ENCODE measurements at places on chromosomes 3 and 15. TPM values are rescaled to one million over a fixed set of nuclear protein-coding genes. Genes with fewer than 3 reads are reported as not detected.

DNA sequence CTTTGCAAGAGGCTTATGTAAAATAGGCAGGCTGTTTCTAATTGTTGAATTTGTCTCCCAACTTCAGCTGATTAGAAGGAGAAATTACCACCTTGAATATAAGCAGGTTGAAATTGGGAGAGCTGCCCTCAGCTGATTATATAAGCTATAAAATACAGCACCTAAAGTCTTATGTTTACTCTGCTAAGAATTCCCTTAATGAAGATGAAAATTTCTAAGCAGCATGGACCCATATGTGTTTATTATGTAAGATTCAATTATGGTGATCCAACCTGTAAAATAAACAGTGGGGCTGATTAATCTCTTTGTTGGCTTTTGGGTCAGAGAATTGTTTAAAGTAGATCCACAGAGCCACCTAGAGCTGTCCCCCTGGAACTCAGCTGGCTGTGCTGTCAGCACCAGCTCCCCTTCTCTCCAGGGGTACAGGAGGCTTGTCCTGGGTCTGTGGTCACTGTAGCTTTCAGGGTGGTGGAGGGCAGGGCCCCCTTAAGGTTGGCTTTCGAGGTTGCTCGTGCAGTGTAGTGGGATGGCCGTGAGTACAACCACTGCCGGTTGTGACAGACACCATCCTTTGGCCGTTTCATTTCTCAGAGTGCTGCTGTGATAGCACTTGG is 9.5 kb downstream of the SLCO3A1 start:
- no peak for DNase-seq

DNA sequence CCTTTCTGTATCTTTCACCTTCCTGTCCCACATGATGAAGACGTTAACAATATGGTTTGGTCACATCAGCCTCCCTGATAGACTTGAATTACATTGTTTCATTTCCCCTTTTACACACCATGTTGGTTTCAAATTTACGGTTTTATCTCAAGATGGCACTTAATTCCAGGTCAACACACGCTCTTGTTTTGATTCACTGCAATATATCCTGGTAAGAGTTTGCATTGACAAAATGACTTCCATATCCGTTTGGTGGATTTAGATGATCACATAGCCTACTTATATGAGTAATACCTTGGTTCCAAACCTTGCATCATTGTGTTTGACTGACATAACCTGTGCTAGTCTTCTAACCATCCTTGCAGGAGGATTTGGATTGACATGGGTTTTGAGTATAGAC is 499.4 kb downstream of the ROBO1 start:
- DNase-seq: no peak

DNA sequence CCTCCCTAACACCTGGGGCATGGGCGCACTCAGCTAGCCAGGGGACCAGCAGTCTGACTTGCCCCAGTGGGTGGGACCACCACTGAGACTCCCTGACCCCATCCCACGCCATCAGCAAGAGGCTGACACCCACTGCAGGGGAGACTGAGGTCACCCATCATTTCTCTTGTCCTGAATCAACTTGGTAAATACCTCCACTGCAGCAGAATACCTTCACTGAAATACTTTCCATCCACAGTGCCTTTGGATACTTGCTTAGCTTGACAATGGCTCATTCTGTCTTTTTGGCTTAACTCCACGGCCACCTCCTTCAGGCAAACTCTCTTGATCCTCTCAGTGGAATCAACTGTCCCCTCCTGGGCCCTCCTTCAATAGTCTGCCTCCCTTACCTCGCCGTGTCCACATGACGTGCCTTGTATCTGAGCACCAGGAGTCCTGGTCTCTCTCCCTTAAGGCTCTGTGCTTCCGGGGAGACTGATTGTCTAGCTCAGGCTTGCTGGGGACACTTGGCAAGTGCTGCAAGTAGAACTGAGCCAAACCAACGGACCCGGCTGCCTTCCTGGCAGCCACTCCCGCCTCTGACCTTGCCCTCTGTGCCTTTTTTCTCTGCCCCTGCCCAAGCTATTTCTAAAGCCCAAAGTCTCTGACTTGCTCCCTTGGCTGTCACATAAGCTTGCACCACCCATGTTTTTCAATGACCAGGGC is 119.1 kb downstream of the ADCY5 start:
- DNase-seq: no peak

GRCh38 chr3:126351086-126351770 is 6.0 kb downstream of the KLF15 start:
- no peak for DNase-seq

DNA sequence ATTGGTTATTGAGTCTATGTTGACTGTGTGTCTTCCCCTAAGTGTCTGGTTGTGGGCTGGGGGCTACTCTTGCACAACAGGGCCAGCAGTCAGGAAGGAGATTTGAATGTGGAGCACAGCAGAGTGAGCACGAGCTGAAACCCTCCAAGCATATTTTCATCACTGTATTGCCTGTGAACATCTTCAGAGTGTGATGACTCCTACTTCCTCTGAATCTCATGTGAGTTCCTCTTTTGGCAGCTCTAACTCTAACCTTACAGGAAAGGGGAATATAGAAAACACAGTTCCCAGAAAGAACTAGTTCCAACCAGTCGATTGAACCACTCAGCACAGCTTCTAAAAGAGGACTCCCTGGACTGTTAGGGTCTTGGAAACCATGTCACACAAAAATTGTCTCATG is 211.6 kb downstream of the RAP2B start:
- no peak for DNase-seq

- DNase-seq: no peak
These were observed 168.5 kb upstream of the NSMCE3 start for GRCh38 chr15:29437888-29438702.

GRCh38 chr3:184598574-184598927 is 37.0 kb downstream of the EPHB3 start:
- no peak for DNase-seq

GRCh38 chr3:126998728-126999127 is 15.8 kb downstream of the PLXNA1 start:
- DNase-seq: no peak

DNA sequence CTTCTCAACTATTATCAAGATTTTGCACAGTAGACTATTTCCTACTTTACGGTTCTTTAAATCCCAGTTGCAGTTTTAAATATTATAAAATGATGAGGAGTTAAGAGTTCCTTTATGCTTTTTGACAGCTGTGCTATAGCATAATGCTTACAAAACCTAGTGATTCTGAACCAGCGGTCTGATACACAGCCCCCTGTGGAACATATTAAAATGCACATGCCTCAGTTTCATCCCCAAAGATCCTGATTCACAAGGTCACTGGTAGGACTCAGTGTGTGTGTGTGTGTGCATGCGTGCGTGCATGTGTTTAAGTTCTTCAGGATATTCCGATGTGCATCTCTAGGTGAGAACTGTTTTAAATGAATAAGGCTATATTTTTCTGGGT is 330.1 kb upstream of the TPM1 start:
- DNase-seq: no peak

- no peak for DNase-seq
These were observed 32.2 kb downstream of the NECTIN3 start for GRCh38 chr3:111103807-111104206.

GRCh38 chr3:58946875-58947274 is 103.0 kb downstream of the CFAP20DC start:
- DNase-seq: no peak

DNA sequence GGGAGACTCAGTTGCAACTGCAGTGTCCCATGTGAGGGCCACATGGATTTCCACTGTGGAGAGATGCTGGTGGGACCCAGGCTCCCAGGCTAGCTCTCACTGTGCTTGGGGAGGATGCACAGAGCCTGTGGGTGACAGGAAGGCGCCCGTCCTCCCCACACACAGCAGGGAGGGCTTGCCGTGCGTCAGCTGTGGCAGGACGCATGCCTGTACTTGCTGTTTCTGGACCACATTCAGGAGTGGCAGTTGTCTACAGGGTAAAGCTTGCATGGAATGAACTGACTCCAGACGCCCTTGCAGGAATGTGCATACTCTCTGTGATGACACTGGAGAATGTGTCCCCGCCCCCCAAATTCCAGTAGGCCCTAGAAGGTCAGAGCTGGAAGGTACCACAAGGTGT is 63.8 kb upstream of the SNRPA1 start:
- no peak for DNase-seq

DNA sequence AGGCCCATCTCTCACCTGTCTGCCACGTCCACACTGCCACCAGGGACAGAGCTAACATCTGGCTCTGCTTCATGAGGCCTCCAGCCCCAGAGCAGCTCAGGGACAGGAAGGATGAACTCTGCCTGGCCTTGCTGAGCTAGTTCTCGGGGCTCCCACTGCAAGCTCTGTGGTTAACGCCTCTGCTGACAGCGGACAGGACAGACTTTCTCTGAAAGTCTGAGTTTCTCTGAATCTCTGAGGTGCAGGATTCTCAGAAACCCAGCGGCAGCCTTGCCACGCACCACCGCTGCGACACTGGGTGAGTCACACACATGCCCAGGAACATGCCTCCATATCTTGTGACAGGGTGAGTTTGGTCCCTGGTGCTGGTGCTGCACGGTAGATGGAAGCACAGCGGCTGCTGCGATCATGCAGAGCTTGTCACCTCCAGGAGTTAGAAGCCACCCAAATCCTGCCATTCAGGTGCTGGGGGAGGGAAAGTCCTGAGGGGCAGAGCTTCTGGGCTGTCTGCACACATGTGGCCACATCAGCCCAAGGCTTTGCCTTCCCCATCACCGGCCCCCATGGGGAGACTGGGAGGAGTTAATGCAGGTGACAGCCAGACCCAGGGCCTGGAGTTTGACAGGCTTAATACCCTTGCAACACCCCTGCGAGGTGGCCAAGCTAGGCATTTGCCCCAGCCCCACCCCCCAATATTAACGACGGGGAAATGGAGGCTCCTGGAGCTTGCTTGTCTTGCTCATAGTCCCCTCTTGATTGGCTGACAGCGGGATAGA is 267.0 kb downstream of the PLCL2 start:
- DNase-seq: no peak

- DNase-seq: no peak
These were observed 971 bp downstream of the CPOX start for GRCh38 chr3:98592345-98592935.

DNA sequence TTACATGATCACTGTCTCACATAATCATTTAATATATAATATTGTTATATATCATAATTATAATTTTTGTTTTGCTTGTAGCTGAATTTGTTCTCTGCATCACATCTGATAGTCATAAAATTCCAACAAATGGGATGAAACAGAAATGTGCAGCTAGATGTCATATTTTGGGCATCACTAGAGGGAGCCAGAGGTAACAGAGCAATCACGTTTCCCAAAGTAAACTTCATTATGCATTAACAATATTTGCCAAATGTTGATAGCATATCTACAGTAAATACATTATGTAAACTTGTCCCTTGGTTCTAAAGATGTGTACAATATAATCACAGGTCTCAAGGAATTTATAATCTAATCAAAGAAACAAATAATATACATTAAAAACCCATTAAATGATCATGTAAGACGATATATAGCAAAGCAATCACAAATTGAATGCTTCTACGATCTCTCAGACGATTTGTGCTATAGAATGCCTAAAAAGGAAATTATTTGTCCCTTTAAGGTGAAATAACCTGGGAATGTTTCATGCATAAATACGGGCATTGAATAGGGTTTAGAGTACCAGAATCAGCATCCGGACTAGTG is 234.2 kb upstream of the MCTP2 start:
- DNase-seq: no peak

- DNase-seq: no peak
These were observed 136.6 kb downstream of the KCNAB1 start for GRCh38 chr3:156256945-156257344.

SCG5 gene
- 1.2 TPM for total RNA-seq

TRIM42 gene
- not detected for total RNA-seq

LMLN gene
- 12.2 TPM for total RNA-seq

ISLR2 gene
- not detected for total RNA-seq

PLCH1 gene
- not detected for total RNA-seq

C2CD4A gene
- total RNA-seq: not detected

THOC7 gene
- total RNA-seq: 64.6 TPM

MEIS2 gene
- 13.4 TPM for total RNA-seq

THPO gene
- total RNA-seq: not detected

CPNE9 gene
- total RNA-seq: not detected

Data from LHCN-M2 (cell line).